M059J (cell line): ENCODE measurements at places on chromosomes 3 and 15.
A peak's percentile ranks its signal among the peaks of the same experiment; 100 is the strongest.

DNA sequence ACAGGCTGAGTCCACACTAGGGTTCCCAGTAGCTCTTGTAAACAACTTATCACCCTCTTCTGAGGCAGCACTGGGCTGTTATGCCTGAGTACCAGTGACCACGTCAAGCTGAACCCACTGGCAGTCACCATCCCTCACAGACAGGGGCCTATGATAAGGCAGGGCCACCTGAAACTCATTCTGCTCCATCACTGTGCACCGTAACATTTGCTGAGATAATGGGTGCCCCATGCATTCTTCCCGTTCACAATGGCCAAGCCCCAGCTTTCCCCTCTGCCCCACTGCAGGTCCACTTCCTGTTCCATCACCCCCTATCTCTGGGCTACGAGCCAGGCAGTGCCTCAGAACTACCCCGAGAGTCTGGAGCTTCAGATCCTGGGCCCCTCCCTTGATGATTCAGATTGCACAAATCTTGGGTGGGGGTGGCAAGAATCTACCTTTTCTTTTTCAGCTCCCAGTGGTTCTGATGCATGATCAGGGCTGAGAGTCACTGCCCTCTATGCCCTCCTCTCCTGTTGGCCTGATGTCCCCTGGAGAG is 158.0 kb downstream of the RAB11A start:
- DNase-seq = peak; percentile 80

DNA sequence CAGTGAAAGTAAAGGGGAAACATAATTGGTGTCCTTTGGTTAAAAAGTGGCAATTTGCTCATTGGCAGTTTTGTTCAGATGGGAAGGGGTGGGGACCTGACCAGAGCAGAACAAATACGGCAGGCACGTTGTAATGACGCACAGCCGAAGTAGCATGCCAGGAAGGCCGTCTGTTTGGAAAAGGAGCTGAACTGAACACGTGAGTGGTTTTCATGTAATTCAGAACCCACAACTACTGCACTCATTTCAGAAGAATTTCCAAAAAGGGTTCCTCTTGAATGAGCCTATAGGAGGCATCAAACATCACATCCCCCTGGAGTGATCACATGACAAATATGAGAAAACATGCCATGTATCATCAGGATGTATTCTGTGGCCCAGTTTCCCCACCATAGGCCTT is 42.9 kb upstream of the LMCD1 start:
- peak; percentile 82 for DNase-seq

- no peak for DNase-seq
Measured at GRCh38 chr3:29331456-29332194, 50.8 kb downstream of the RBMS3 start.

DNA sequence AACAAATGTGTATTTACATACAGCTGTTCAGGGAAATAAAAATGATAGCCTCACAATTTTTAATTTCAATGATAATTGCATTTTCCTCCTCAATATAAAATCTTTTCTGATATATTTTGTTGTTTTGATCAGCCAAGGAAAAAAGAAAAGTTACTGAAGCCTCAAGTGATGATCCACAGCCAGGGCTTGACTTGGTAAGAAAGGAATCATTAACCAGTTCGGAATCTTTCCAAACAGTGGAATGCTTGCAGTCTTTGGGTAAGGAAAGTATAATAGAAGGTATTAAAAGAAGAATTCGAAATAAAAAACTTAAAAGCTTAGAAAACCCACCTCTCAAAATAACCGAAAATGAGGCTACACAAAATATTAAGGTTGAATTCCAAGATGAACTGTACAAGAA is 1.0 kb downstream of the TOPAZ1 start:
- DNase-seq = no peak

- DNase-seq = peak; percentile 26
Measured at GRCh38 chr3:17013050-17013449, 128.3 kb downstream of the PLCL2 start.

DNA sequence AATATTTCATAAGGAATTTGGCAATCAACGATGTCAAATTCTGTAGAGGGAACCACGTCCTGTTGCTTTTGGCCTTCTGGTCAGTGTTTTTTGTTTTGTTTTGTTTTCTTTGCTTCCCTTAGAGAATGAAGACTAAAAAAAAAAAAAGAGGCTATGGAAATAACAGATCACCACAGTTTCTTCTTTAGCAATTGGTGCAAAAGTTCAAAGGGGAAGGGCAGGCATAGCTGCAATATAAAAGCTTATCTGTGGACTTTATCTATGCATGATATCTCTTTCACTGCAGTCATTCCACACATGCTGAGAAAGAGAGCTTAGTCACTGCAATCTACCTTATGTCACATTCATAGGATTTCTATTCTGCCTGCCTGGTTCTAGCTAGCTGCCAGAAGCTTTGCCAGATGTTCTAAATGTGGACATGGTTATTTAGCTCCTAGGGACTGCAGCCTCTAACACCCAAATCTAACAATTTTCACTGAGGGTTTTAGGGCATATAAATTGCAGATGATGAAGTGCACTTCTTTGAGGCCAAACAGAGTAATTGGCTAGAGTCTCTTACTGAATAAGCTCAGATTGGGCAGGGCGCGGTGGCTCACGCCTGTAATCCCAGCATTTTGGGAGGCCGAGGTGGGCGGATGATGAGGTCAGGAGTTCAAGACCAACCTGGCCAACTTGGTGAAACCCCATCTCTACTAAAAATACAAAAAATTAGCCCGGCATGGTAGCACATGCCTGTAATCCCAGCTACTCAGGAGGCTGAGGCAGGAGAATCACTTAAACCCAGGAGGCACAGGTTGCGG is 637.2 kb downstream of the NTRK3 start:
- peak; percentile 90 for DNase-seq

DNA sequence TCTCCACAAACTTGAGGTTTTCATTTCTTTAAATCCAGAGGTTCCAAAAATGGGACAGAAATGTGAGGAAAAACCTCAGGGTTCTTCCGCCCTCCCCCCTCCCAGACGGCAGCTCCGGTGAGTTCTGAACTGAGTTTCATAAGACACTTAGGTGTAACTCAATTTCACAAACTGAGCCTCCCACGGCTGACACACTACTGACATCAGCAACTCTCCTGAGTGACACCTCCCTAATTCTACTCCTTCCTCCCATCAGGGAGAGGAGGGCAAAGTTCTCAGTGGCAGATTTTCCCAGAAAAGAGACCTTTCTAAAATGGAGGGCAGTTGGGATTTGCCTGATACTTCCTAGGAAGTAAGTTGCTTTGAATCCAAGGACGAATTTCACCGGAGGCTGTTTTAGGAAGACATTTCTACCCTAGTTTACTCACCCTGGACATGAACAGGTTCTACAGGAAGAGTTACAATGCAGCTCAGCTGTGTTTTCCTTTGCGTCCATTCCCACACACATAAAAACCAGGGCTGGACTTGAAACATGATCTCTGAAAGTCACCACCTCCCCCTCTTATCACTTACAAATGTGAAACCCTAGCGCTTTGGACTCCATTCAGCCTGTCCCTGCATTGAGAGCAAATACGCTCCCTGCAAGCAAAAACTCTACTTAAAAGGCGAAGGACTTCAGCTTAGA is 78.1 kb upstream of the LMOD3 start:
- DNase-seq = peak; percentile 21

DNA sequence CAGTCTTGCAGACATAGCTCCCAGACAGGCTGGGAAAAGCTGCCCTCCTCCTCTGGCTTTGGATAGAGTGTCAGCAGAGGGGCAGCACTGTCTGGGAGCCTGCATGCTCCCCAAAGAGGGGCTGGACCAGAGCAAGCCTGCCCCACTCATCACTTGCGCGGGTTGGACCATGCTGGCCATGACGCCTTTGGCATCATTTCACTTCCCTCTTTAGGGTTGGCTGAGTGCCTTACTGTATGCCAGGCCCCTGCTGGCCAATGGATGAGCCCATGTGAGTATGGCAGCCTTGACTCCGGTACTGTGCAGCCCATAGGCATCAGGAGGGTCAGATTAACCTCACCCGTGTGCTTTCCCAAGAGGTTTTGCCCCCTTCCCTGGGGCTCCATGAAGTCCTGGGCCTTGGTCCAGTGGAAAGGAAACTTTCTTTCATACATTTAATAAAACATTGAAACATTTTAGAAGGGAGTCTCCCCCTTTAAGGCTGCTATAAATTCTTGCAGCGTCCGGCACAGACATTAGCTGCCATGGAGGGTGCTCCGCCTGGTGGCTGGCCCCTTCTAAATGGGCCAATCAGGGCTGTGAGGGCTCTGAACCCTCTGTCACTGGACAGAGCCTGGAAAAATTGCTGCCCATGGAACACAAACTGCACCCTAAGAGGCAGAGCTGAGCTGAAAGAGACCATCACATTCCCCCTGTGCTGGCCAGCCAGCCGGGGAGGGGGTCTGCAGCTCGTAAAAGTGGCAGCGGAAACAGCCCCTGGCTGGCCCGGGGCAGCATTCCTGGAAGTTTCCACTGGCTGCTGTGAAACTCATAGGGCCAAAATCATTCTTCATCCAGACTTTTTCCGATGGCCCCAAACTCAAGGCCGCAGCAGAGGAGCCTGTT is 20.8 kb upstream of the DUSP7 start:
- DNase-seq = no peak

DNA sequence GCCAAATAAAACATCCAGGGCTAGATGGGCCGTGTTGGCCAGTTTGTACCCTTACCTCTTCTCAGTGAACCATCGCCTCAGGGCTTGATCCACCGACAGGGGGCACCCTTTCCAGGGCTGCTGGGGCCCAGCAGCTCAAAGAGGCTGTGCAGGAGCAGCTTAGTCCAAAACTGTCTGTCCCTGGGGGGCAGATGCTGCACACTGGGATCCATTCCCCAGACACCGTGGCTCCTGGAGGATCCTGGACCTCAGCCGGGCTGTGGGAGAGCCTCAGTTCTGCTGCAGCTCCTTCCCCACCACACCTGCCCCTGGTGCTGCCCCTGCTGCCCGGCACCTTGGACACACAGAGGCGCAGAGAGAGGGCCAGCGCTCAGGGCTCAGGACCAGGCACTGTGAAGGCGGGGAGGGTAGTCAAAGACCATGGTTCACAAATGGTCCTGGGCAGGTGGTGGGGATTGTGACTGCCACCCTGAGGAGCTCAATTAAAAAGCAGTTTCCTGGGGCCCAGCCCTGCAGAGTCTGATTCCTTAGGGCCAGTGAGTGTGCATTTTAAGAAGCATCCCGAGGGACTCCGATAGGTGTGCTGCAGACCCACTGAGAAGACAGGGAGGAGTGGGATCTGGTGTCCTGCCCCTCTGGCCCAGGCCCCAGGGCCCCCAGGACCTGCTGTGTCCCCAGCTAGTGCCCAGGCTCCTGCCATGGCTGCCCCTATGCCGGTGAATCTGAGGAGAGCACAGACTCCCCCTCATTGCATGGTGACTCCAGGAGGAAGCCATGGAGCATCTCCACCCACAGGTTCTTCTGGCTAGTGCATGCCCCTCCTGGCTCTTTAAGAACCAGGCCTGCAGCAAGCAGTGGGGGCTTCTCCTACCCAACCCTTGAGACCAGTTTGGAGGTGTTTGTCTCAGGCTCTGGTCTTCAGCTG is 86.5 kb upstream of the PRR20G start:
- DNase-seq = peak; percentile 9

- no peak for DNase-seq
Measured at GRCh38 chr3:42425736-42426407, 15.5 kb upstream of the LYZL4 start.

DNA sequence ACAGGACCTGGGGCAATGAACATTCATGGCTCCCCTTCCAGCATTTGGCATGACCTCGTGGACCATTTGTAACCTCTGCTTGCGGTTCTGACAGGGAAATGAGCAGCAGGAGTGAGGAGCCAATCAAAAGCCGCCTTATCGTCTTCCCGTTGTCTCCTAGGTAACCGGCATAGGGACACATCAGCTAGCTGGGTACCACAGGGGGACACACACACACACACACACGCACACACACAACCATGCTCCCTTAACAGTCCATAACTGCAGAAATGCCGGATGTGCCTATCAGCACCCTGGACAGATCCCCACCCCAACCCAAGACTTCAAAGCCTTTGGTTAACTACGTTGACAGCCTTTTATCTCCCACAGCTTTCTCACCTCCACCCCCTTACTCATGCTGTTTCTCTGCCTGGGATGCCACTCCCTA is 53.4 kb upstream of the CCDC174 start:
- peak; percentile 32 for DNase-seq

DNA sequence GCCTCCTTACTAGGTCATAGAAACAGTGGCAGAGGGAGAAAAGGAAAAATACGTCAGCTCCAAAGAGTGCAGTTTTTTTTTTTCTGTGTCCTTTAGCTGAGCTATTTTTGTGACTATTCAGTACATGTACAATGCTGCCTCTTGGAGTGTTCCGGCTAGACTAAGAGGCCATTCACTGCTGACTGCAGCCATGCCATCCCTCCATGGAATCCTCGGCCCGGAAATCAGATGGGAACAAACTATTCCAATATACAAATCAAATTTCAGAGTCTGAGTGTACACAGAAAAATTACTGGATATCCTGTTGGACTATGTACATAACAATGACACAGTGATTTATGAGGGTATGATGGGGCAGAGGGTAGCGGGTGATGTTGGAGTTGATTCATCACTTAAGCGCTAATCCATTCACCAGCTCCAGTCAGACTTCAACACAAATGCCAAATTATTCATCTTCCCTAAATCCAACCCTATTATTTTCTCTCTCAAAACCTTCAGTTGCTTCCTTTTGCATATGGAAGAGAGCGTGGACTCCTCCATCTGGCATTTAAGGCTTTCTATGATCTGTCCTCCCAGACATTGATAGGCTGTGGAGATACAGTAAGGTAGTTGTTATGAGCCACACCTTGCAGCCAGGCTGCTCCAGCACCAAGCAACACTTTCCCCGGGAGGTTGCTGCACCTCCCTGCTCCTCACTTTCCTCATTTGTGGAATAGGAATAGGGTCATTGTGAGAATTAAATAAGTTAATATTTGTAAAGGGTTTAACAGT is 109.1 kb downstream of the LPP start:
- DNase-seq = peak; percentile 95

DNA sequence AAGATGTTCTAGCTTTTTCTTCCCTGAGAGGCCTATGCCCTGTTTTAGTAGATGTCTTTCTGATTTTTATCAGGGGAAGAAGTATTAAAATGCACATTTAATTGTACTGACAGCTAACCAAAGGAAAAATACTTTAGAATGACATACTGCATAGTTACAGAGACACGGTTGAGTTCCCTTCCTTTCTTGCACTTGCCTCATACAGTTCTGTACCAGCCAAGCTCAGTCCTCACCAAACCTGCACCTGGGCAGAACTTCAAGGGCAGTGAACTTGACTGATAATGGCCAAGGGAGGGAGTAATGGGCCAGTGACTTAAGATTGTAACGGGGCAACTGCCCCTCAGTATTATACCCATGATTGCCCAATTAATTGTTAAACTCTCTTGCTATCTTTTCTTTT is 34.1 kb upstream of the RASGRP1 start:
- no peak for DNase-seq

- no peak for DNase-seq
Measured at GRCh38 chr3:61357902-61358301, 106.7 kb upstream of the FHIT start.

GRCh38 chr3:149197669-149198068 is 24.0 kb downstream of the CP start:
- no peak for DNase-seq

- no peak for DNase-seq
Measured at GRCh38 chr3:50269460-50269859, 513 bp downstream of the SEMA3B start.

- no peak for DNase-seq
Measured at GRCh38 chr15:88242586-88243555, 13.7 kb downstream of the NTRK3 start.
